Occipital lobe (tissue), 3 donors: ENCODE measurements at places on chromosomes 5 and 9.

DNA sequence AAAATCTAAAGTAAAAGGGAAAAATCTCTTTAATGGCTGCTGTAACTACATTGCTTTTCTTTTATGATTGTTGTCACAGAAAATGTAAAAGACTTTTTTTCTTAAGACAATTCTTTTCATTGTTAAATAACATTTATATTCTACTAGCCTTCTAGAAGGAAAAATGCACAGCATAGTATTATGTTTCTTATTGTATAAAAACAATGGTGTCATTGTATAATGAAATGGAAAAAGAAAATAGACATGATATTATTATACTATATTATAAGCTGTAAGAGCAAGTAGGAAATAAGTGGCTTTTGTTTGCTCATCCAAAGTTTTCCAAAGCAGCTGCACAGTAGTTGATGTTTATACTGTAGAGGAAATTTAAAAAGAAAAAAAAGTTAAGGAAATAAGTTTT lies 1021.7 kb downstream of the EFNA5 start:
- DNase-seq, result no peak

- DNase-seq, result no peak
Observed at GRCh38 chr5:124110942-124111341, 599.0 kb downstream of the CSNK1G3 start.

DNA sequence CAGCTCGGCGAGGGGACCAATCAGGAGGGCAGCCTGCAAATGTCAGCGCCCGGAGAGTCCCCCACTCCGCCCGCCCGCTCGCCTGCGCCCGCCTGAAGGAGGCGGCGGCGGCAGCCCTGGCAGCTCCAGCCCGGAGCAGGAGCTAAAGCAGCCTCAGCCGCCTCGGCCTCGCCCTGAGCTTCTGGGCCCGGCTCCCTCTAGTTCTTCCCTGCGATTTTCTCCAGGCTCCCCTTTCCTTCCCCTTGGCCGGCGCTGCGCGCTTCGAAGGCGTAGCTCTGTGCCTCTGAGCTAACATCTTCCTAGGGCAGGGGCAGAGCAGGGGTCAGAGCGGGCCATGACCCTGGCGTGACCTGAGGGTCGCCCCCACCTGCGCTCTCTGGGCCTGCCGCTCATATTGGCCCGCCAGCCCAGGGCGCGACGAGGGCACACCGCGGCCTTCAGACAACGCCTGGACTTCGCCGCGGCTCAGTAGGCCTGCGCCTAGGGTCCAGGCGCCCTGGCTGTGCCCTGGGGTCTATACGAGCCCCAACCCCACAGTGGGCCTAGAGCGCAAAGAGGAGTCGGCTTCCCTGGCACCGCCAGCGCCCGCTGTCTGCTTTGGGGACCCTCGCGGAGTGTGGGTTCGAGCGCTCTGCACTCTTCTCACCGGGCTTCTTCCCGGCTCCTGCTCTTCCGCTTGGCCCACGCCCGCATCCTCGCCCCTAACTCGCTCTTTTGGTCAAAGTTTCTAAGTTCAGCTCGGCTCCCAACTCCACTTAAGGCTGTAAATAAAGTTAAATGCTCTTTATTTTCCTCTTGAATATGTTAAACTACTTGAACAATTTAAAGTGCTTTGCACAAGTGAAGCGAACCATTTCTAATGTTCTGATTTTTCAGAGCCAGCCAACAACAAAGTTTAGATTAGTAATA lies 504 bp upstream of the OTP start:
- DNase-seq, result no peak

- no peak for DNase-seq
Observed at GRCh38 chr5:175206669-175207068, 237.3 kb downstream of the DRD1 start.

- no peak for DNase-seq
Observed at GRCh38 chr9:90741036-90741435, 60.6 kb upstream of the SYK start.

- DNase-seq, result no peak
Observed at GRCh38 chr5:111999286-111999685, 242.3 kb upstream of the NREP start.

DNA sequence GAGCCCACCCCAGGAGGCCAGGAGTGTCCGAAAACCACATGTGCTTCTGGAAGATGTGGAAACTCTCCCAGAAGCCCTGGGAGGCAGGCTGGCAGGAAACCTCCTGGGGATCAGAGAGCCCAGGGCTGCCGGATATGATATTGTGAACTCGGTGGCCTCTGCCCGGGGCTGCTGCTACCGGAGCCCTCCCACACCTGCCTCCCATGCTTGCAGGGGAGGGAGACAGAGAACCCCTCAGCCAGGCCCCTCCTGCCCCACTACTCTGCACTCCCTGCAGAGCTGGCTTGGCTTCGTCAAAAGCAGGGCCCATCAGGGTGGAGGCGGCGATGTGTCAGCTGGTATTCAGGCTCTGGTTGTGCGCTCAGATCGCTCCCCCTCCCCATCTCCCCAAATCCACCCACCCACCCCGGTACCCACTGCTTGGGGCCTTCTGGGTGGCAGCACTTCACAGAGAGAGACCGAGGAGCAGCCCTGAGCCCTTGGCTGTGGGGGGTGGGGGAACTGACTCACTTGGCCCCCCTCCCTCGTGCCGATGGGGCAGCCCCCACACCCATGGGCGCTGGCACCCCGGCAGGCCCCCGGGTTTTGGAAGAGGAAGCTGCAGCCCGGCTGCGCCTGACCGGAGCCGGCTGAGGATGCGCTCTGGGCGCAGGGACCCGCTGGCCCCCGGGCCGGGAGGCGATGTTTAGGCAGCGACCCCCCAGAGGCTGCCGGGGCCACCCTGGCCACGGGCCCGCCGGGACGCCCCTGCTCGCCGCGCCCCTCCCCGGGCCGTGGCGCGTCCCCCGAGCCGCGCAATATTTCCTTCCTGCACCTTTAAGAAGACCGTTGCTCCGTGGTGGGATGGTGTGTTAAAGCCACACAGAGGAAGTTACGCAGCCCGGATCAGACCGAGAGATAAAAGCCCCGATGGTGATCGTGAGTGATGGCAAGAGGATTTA lies 786 bp upstream of the NTNG2 start:
- no peak for DNase-seq

DNA sequence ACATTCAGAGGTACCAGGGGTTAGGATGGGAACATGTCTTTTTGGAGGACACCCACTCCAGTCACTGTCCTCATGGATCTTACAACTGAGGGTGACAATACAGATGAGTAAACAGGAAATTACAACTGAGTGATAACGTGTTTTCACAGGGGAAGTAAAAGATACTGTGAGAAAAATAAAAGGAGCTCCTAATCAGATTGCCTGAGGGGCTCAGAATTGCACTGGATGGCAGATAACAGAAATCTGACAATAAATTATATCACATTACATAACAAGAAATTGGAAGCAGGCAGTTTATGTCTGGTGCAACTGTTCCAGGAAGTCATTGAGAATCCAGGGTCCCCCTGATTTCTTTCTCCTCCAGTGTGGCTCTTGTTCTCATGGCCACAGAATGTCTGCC lies 40.1 kb upstream of the PCSK1 start:
- no peak for DNase-seq

GRCh38 chr9:137679249-137679648 lies 60.4 kb downstream of the EHMT1 start:
- DNase-seq, result no peak

DNA sequence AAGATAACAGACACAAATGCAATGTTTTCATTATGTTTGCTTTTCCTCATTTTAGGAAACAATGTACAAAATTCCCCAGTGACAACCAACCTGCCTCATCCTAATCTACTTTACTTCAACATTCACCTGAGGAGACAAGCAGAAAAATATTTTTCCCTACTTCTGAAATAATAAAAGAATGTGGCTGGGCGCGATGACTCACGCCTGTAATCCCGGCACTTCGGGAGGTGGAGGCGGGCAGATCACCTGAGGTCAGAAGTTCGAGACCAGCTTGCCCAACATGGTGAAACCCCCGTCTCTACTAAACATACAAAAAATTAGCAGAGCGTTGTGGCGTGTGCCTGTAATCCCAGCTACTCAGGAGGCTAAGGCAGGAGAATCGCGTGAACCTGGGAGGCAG lies 36.9 kb downstream of the MYO10 start:
- no peak for DNase-seq

DNA sequence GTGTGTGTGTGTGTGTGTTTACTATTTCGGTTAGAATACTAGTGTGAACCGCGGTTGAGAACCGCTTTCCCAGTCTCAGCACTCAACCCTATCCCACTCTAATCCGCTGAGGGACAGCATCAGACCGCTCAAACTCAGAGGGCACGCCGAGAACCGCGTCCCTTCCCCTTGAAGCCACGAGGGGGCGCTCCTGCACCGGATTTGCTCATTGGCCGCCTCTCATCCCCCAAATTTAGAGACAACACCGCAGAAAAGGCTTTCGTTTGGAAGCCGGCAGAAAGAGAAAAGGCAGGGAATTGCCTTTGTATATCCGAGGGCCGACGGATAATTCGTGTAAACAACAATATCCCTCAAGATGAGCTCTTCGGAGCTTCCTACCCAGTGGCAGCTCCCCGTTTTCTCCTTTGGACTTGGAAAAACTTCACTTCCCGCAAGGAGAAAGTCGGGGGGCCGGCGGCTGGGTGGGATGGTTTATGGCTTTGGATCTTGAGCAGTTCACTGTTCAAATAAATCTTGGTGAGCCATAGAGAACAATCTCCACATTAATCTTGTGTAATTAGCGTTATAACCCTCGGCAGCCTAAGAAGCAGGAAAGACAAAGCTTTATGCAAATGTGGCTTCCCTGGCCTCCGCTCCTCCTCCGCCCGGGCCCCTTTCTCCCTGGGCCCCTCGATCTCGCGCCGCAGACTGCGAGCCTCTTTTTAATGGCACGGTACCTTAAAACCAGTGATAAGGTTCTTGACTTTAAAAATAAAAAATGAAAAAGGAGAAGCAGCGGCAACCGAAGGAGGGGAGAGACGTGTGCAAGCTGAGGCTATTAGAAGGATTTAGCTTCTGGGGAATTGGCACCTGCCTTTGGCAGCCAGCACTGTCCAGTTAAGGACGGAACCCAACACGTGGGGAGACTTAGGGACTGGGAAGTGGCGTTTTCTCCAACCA lies 296.8 kb downstream of the PARP8 start:
- peak; percentile 39 for DNase-seq

GRCh38 chr5:88556406-88556805 lies 287.8 kb upstream of the TMEM161B start:
- no peak for DNase-seq

DNA sequence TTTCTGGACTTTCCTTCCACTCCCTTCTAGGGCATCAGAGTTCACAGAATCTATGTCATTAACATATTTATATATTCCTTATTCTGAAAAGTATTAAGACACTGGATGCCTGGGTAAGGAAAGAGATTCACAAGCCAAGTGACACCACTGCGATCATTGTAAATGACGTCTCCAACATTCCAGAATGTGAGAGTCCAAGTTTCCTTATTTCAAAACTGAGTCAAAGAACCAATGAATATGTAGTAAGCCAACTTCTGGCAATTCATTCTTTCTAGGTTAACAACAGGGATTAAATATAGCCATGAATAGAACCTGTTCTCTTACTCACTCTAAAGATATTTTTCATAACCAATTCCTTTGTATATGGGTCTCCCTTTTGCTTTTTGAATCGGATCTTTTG lies 18.1 kb downstream of the RAI14 start:
- no peak for DNase-seq

GRCh38 chr9:133201424-133202144 lies 7.5 kb downstream of the OBP2B start:
- DNase-seq, result no peak

DNA sequence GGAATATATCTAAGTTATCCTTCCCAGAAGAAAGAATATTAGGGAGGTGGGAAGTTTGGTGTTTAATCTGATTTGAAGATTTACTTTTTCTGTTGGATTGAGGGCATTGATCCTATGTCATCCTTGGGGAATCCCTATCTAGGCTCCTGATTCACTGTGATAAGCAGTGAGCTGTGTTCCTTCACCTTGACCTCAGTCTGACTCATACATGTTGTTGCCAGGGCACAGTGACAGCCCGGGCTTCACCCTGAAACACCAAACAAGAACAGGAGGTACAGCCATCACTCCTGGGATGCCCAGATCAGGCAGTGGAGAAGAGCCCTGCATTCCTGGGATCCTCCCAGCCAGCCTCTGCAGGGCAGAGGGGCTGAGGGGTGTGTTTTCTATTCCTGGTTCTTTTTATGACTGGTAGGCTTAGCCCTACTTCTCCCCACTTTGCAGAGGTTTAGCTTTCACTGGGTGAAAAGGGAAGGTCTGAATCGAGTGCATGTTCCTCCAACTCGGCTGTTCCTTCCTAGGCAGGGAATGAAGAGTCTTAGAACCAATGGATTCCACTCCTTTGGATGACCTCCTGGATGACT lies 3.1 kb upstream of the FAM53C start:
- DNase-seq, result no peak

DNA sequence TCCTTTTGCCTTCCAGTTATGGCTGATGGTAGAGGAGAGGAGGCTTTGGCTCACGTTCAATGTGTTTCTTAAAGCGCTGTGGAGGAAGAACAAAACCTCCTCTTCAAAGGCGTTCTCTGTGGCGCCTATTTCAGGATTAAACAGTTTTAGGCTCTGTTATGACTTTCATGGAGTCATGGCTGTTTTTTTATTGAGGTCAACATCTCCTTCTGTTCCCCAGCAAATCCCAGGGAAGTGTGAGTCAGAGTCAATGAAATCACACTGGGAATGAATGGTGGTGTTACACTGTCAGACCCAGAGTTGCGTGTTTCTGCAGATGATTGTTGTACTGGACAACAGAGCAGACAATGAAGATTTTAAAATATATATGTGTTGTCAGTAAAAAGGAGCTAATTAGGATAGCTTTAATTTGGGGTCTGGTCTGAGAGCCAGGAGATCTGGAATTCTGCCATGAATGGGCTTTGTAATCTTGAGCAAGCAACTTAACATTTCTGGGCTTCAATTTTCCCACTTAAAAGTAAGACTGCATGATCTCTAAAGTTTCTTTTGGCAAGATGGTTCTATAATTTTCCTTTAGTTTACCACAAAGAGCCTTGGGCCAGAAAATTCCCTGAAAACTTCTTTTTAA lies 240.7 kb downstream of the CSNK1G3 start:
- DNase-seq, result no peak

DNA sequence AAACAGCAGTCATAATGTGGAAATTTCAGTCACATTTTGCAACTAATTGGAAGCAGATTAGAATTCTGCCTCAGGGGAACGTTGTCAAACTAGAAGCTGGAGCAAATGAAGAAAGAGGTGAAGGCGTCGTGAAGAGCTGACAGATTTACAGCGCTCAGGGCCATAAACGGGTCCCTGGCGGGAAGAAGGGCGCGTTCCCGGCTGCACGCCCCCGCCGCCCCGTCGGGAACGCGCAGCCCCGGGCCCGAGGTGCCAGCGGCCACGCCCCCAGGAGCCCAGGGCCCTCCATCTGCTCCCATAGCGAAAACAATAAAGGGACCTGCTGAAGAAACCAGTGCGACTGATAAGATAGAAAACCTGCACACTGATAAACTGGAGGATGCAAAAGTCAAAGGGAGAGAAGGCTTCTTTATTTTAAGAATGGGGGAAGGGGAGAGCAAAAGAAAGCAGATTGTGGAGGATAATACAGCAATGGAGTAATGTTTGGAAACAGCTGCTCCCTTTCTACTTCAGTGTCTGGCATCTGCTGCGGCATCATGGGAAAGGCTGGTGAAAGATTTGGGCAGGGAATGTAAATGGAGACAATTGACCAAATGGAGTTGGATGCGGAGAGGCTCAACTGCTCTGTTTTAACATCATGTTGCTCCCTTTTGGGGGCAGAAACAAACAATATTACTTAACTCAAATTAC lies 11.1 kb downstream of the ZNF608 start:
- DNase-seq, result no peak
